ENCODE measurements at places on chromosomes 3 and 15.

DNA sequence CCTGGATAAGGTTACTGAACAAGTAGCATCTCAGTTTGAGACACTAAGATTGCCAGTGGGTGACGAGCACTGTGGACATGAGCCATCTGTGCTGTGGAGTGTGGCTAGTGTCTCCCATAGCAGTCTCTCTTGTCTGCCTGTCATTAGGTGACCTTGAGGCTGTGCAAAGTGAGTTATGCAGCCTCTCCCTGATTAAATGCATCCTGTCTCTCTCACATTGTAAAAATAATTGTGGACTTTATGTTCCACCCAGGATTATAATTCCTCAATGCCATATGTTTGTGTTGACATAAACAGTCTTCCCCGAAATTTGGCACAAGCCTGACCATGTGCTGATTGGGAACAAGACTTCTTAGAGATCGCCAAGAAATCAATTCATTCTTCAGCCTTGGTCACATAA, 168.9 kb downstream of the MYRIP start:
- DNase-seq: no peak

DNA sequence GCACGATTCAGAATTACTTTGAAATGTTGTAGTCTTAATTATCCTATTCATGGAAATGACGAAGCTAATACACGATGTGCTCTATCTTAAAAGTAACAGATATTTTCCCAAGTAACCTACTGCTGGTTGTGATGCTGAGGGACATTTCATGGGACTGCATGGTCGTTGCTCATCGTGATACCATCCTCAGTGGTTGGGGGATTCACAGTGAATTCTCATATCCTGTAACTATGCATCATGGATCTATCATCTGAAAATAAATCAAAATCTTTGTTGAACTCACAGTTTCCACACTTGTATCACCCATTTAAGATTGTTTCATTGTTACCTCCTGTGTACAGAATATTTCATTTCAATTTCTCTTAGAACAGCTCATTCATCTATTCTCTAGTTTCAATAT, 84.7 kb downstream of the OPA1 start:
- no peak for DNase-seq

- no peak for DNase-seq
These were observed 25.4 kb downstream of the GOLGB1 start for GRCh38 chr3:121724130-121724529.

DNA sequence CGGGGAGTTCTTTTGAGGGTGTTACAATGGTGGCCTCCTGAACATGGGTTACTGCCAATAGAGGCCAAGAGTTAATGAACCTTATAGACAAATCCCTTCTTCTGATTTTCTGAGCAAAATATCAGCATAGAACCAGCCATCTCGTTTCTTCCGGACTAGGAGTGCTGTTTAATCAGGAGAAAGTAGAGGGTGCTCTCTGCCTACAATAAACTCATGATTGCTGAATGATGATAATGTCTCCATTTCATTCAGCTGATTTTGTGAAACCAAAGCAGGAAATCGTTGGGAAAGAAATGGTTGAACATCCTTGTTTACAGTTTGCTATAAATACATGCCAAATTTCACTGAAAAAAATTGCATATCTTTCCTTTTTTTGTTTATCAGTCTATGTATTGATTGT, 142.8 kb upstream of the PLSCR5 start:
- DNase-seq: no peak

DNA sequence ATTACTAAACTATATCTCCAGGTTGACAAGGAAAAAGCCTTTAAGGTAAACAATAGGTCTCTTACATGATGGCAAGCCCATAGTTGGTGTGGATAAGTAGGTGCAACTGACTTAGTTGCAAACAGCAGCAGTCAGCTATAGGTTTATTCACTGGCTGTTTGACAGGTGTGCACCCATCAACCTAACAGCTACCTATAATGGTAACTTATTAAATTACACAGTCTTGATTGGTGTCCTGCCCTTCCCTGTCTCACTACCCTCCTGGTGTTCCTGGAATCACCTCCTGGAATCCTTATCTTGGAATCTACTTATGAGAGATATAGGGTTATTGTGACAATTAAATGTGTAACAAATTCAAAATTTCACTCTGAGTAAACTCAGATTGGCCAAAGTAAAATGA, 467.8 kb upstream of the UBE2E2 start:
- no peak for DNase-seq

DNA sequence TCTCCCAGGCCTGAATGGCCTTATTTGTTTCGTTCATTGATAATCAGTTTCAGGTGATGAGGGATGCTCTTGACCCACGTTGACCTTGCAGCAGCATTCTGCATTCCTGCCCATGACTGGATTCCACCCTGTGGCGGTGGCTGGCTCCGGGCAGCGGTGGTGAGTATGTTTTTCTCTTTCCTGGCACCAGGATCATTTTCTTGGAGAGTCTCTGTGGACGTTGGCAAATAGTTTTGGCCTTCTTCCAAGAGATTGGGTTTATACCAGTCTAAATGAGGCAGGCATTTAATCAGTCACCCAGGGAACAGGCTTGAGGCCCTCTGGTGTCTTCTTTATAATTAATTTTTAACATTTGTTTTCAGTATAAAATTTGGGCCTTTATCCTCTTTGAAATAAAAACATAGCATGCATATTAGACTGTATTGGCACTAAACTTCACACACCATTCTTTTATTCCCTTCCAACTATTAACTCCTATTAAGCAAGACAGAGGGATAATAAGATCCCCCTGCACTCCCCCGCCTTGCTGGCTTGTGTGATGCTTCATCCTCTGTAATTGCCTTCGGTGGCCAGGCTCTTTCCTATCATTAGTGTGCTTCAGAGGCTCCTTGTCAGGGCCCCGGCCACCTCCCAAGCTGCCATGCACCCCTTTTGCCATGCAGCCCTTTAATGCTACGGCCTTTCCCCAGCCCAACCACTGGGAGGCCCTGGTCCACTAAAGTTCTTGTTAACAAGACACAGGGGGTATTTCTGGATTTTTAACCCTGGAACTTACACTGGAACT, 176.2 kb upstream of the TOPAZ1 start:
- no peak for DNase-seq

DNA sequence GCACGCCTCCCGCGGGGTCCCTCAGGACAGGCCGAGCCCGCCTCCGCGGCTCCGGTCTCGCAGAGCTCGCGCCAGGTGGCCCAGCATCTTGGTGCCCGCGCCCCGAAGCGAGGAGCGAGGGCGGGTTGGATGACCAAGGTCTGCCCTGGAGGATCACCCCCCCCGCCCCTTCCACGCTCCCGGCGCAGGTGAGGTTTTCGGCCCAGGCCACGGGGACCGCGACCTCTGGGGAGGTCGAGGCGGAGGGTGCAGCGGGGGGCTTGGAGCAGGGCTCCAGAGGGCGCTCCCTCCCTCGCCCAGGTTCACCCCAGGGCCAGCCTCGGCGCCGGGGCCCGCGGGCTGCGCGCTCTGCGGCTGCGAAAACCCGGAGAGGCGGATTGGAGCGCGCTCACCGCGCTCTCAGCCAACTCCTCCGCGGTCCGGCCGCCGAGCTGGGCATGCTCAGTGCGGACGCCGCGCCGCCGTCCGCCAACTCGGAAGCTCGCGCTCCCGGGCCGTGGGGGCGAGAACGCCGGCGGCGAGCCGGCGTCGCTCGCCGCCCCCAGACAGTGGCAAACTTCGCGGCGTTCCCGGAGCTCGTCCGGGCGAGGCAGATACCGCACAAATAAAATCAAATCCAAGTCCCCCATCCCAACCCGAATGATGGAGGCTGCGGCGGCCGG, at the start of gene MED12L:
TSS of gene MED12L (plus strand) at position 438 of the 662 bp plus-strand sequence. CDS start 1,263 bp downstream, outside the sequence.
- DNase-seq: peak; percentile 54

GRCh38 chr15:83320404-83320803, 35.9 kb upstream of the BNC1 start:
- DNase-seq: no peak

- no peak for DNase-seq
These were observed 84.3 kb upstream of the RNF7 start for GRCh38 chr3:141653847-141654246.

DNA sequence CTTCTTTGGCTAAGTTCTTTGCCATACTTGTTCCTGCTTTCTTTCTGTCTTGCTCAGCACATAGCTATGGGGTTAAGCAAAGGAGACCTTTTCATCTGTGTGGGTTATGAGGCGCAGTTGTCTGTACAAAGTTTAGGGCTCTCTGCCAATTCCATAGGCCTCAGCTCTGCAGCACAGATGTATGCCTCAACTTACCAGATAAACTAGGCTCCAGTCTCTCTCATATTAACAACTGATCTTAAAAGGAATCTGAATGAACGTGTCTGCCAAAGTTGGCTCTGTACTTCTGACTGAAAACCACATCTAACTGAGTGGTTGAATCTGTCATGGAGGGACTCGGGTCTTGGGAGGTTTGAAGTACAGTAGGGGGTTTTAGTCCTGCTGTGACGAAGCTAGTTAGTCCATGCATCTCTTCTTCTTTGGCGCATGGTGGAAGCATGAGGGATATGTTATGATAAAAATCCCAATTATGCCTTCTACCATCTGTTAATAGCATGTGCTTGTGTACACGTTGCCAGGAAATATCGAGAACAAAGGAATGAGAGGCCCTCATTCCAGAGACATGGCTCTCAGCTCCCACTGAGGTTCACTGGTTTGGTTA, 114.6 kb upstream of the TSC22D2 start:
- DNase-seq: no peak

DNA sequence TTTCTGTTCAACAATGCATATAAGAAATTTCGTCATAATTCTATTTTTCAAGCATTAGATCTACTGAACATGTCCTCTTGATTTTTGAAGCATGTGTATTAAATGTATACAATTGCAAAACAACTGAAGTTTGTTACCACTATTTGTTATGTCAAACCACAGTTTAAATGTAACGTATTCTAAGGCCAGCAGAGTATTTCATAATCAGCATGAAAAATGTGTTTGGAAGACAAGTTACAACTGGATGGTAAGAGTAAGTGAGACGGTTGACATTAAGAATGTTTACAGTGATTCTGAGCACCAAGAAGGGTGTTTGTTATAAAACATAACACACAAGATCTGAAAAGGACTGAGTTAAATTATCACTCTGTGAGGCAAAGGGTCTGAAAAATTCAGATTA, 738.4 kb downstream of the PLOD2 start:
- no peak for DNase-seq

DNA sequence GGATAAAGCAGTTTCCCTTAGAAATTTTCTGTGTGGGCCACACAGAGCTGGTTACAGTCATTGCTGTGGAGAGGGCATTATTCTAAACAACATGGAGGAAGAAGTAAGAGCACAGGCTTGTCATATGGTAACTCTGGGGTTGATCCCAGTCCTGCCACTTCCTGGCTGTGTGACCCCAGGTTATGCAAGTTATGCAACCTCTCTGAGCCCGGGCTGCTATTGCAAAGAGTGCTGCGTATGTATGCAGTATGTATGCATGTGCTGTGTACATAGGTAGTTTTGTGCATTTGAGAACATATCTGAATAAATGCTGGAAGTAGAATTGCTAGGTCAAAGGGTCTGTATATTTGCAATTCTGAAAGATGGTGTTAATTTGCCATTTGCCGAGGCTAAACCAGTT, 9.2 kb downstream of the SPSB4 start:
- DNase-seq: no peak

- DNase-seq: no peak
These were observed 20.3 kb downstream of the FAM98B start for GRCh38 chr15:38474155-38474757.

- no peak for DNase-seq
These were observed 26.4 kb downstream of the ACAA1 start for GRCh38 chr3:38110314-38111050.

DNA sequence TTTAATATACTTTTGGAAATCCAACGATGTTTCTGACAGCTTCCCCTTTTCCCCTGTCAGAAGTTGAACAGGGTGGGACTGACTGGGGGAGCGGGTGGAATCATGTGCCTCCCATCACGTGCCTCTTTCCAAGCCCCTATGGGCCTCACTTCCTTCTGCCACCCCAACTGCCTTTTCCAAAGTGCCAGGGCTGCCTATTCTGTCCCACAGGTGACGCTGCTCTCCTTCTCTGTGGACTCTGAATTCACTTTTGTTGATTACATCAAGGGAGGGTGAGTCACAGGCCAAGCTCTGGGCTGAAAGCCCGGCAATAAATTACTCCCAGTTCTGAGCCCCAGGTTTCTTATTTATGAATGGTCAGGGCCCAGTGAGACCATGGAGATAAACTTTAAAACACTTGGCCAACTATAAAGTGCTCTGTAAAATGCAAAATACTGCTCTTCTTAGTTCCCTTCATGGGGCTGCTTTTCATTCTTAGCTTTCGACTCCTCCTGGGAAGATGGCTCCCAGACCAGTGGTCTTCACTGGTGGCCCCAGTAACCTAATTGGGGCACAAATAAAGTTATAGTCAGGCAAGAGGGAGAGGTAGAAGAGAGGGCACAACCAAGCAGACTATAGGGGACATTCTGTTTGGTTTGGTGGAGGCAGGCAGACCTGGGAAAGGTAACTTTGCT, 12.3 kb downstream of the CPNE9 start:
- DNase-seq: no peak

DNA sequence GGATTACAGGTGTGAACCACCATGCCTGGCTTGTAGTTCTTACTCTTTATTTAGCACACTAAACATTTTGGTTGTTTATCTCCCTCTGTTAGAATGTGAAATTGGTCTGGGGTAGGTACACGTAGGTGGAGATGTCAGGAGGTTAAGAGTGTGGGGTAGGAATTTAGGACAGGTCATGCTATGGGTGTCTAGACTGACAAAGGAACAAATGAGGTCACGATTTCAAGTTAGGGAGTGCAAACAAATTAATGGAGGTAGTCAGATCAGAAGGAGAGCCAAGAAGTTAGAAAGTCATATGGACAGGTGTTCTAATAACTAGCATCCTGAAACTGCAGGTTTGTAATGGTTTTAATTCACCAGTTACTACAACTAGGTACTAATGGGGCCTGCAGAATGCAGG, 19.8 kb downstream of the CDV3 start:
- DNase-seq: no peak

- DNase-seq: no peak
These were observed 3.5 kb upstream of the ANKRD28 start for GRCh38 chr3:15801298-15801697.

GRCh38 chr15:68197170-68197492, 8.0 kb downstream of the CALML4 start:
- no peak for DNase-seq

DNA sequence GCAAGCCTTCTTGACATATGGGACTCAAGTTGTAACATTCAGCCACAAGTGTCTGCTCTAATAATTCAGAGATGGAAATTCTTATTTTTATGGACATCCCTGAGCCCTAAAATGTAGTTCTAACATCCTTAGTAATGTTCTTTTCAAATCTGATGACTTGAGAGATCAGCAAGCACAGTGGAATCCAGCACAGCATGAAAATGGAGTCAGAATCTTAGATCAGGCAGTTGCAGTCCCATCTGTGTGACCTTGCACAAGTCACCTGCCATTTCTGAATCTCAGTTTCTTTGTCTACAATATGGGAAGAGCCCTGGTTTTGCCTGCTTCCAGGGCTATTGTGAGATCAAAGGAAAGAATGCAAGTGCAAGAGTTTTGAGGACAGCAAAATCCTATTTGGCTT, 183.9 kb upstream of the LPP start:
- no peak for DNase-seq

GRCh38 chr3:153958635-153959595, 162.3 kb upstream of the ARHGEF26 start:
- no peak for DNase-seq

DNA sequence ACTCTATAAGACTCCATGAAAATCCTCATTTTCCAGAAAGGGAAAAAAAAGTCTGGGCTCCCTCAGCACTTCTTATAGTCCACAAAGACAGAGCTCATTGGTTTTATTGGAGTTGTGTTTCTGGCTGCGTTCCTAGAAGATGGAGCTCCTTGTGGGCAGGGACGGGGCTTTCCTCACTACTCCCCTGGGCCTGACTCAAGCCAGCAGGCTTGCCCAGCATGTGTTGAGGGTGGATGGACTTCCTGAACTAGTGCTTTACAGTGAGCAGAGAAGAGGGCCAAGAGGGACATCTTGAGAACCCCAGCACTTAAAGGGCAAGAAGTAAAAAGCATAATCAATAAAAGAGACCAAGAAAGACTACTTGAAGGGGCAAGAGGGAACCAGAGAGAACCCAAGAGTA, 43.2 kb upstream of the EPHB1 start:
- DNase-seq: no peak
